NB4 (cell line): ENCODE measurements at places on chromosomes 11 and 22.

DNA sequence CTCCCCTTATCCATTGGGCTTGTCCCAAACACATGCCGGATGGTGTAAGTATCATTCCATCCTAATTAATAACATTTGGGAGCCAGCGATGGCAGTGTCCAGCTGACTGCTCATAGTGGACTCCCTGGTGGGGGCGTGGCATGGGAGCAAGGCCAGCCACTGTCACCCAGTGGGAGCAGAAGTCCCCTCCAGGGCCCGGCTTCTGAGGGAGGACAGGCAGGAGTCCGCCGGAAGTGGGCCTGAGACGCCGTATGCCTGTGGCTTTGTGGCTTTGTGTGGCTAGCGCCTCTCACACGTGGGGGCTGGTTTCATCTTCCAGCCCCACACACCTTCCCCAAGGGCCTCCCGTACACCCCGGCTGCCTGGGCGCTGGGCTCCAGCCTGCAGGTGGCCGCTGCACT is 124.5 kb downstream of the KCNQ1 start:
- DNase-seq = peak; percentile 84

GRCh38 chr22:37482244-37482643 is 3.9 kb downstream of the MFNG start:
- DNase-seq = no peak

- DNase-seq = peak; percentile 86
Observed at GRCh38 chr11:115941481-115941993, 437.3 kb upstream of the CADM1 start.

GRCh38 chr11:76742902-76743301 is 40.3 kb upstream of the TSKU start:
- no peak for DNase-seq

DNA sequence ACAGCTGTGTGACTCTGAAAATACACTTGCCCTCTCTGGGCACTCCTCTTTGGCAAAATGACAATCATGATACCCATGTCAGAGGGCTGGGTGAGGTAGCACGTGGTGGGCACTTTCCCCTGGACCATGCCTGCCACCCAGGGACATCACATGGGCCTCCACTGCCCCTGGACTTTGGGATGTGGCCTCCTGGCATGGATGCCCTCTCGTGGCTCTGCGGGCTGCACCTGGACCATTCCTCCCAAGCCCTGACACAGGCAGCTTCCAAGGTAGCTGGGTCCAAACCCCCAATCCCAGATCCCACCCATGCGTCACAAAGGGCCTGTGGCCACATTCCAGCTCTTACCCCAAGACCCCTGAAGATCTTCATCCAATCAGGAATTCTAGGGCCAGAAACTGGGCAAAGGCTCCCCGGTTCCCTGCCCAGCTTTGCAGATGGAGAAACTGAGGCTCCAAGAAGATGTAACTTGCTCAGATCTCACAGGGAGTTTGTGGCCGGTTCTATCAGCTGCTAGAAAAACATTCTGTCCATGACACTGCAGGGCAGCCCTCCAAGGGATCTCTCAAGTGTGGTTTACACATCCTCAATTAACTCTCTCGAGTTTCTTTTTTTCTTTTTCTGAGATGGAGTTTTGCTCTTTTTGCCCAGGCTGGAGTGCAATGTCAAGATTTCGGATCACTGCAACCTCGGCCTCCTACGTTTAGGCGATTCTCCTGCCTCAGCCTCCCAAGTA is 35.4 kb upstream of the CYB5R3 start:
- no peak for DNase-seq

DNA sequence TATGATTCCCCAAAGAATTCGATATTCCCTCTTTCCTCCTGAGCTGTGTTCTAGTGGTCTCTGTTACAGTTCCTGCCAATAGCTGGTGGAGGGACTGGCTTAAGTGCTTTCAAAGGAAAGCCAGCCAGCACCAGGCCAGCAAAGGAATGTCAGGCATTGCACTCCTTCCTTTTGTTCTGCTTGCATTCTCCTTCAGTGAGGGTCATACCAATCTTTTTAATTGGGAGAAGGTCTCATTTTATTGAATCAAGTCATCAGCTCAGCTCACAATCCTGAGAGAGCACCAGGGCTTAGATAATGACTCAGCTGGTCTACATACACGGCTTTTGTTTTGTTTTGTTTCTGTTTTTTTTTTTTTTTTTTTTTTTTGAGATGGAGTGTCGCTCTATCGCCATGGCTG is 222.9 kb downstream of the NAV2 start:
- no peak for DNase-seq

DNA sequence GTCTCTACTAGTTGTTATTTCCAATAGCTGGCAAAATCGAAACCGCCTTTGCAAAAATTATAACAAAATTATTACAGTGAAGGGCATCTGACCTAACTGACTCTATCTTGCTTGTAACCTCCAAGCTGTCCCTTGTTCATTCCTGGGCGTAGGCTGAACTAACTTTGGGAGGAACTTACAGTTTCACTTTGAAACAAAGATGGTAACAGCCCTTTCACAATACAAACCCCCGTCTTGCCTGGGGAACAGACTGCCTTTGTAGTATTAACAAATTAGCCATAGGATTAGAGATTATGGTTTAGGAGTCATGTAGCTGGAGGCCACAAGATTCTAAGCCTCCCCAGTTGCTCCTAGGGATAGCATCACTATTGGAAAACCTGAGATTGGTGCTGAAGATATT is 131.6 kb upstream of the HSD17B12 start:
- DNase-seq = no peak

DNA sequence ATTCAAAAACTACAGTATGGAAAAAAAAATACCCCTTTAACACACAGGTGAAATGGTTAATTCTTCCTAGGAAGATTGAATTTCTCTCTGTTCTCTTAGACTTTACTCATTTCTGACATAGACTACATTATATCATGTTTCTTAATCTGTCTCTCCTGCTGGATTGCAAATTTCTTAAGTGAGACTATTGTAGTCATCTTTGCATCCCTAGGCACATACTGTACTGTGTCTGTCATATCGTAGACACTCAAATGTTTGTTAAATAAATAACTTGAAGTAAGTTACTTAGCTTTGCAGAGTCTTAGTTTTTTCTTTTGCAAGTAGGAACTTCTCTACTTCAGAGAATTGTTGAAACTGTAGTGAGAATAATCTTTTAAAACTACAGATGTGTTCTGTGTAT is 58.7 kb downstream of the FAM83F start:
- no peak for DNase-seq

GRCh38 chr11:47466201-47466600 is 17.3 kb upstream of the RAPSN start:
- DNase-seq = no peak

DNA sequence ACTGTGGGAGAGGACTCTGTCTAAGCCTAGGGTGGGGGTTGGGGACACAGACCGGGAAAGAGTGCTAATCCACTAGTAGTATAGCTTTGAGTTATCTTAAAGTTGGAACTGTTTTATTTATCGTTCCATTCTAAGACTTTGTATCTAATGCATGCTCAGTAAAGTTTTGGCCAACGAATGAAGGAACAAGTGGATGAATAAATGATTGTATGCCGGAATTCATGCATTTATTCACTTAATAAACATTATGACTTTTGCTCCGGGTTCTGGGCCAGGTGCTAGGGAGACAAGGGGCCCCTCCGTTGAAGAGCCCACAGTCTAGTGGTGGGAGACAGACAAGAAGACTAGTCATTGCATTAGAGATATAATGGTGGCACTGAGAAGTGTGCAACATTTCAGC is 645 bp downstream of the RNF121 start:
- DNase-seq = no peak

DNA sequence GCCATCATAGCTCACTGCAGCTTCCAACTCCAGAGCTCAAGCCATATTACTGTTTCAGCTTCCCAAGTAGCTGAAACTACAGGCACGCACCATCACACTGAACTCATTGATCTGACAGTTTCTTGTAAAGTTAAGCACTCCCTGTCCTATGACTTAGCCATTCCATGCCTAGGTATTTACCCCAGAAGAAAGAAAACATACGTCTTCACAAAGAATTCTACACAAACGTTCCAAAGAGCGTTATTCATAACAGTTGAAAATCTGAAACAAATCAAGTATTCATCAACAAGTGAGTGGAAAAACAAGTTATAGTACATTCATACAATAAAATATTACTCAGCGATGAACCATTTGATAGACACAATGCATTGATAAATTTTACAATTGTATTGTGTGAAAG is 7.8 kb upstream of the NLRP10 start:
- no peak for DNase-seq
